Dermis blood vessel endothelial cell (primary cell): ENCODE measurements at places on chromosomes 16 and 17. TPM values are rescaled to one million over a fixed set of nuclear protein-coding genes. Genes with fewer than 3 reads are reported as not detected.

The ASGR1 gene
- 9.5 and 18.2 TPM in 2 replicates for total RNA-seq

The ENPP7 gene
- not detected in 2 replicates for total RNA-seq

The SP6 gene
- total RNA-seq = 3.1 and 4.8 TPM in 2 replicates

The STAC2 gene
- total RNA-seq = 0.05 and 0.34 TPM in 2 replicates

The C17orf100 gene
- total RNA-seq = 0.42 and 0.85 TPM in 2 replicates

The ABCC11 gene
- total RNA-seq = not detected in 2 replicates

The PLA2G10 gene
- not detected in 2 replicates for total RNA-seq

The PHOSPHO1 gene
- 0.14 TPM in 1 of 2 replicates, not detected in the other for total RNA-seq

The MILR1 gene
- total RNA-seq = 2.7 and 3.2 TPM in 2 replicates

The CES5A gene
- total RNA-seq = not detected in 2 replicates

The CACNG1 gene
- not detected in 2 replicates for total RNA-seq

DNA sequence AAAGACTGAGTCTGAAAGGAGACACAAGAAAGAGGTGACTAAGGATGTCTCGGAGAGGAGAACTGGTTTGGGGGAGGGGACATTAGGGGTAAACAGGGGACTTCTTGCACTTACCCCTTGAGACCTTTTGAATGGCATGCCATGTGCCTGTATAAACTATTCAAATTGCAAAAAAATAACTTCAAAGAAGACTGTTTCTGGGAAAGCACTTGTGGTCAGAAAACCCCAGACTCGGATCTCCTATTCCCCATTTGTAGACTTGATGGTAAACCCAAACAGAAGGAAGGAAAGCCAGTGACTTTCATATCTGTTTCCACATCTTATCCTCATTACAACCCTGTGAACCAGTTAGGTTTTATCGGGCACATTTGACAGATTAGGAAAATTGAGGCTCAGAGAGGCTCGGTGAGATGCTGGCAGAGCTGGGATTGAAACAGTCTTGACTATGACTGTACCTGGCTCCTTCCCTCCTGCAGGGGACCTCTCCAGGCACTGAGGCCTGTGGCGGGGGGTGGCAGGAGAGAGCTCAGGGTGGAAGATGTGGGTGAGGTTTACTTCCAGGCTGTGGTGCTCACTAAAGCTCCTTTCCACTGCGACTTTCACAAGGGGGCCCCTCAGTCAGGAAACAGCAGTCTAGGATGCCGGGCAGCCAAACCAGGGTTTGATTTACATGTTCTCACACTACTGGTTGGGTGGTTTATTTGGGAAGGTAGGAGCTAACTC lies 30.5 kb upstream of the PLCG2 start:
- no peak for DNase-seq

DNA sequence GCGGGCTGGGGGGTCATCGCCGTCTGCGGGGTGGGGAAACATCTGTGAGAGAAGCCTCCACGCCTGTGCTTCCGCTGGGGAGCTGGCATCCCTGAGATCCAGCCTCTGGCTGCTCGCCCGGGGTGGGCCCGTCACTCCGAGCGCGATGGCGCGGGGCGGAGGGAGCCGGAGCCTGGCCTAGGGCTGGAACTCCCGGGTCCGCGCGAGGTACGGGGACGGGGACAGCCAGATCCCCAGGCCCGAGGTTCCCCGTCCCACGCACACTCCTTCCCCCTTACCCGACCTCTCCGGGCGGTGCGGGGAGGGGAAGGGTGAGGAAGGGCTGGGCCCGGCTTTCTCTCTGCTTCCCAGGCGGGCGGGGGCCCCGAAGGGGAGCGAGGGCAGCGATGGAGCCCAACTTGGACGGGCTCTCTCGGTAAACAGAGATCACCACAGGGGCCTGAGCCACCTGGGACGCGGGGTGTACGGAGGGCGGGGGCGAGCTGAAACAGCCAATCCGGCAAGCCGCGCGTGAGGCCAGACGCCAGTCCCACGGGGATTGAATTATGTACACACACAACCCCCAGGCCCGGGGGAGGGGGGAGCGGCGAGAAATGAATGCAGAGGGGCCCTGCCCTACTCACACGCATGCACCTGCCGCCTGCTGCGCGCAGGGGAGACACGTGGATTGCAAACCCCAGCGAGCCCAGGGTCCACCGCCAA lies at the start of gene SLC16A11:
Gene SLC16A11 (minus strand): TSS at position 596 of the 702 bp plus-strand sequence. CDS start 579 bp downstream, at position 17.
- DNase-seq = peak; percentile 60

GRCh38 chr16:85566561-85567100 lies 46.5 kb upstream of the GSE1 start:
- no peak for DNase-seq

GRCh38 chr17:72422505-72423285 lies 301.9 kb downstream of the SOX9 start:
- peak; percentile 64 for DNase-seq

DNA sequence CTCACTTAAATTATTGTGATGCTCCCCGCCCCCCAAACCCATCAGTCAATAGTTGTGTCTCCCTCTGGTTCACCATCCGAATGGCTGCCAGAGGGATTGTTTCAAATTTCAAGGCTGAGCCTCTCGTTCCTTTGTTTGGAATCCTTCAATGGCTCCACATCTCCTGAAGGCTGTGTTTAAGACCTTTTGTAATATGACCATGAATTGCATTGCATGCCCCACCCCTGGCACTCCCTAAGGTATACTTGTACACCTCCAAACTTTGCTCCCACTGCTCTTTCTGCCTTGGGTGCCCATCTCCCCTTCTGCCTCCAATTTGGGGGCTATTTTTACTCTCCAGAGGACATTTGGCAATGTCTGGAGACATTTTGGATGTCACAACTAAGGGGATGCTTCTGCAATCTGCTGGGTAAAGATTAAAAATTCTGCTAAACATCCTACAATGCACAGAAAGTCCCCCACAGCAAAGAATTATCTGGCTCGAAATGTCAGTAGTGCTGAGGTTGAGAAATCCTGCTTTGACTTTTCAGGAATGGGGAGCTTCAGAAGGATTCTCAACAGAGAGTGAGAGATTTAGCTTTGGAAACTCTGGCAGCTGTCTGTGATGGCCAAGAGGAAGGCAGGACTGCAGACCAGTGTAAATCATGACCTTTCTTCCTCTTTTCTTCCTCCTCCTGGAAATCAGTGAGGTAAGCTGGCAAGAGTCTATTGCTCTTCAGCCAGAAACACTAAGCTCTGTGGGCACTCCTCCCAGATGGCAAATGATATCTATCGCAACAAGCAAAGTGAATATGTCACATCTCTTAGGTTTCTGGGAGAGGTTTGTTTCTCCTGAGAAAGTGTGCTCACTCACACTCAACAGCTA lies 8.7 kb upstream of the IL4R start:
- DNase-seq = peak; percentile 21

DNA sequence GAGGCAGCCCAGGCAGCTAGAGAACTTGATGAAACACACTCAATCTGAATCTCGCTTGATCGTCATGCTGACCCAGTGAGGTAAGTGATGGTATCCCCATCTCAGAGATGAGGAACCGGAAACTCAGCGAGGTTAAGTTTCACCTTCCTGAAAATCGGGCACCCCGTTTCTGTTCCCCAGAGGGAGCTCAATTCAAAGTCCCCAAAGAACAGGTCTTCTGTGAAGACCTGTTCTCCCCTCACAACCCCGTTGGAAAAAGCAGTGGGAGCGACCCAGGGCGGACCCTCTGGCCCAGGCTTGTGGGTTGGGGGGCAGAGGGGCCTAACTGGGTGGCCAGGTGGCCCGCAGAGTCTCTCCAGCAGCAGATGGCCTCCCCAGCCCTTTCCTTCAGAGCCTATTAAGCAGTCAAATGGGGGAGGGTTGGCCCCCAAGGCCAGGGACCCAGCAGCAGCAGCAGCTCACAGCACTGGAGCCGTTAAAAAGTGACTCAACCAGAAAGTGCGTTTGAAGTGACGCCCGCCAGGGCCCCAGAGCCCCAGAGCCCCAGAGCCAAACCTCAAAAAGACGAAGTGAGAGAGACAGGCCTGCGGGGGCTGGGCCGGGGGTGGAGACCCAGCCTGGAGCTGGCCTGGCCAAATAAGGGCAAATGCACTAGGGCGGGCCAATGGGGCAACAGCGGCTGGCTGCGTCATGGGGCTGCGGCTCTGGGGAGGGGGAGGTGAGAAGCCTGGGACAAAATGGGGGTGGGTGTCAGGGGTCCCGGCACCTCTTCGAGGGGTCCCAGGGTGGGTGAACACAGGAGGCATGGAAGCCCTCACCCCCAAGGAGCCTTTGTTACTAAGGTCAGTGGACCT lies 9.2 kb upstream of the TSPOAP1 start:
- DNase-seq = no peak

- DNase-seq = no peak
Measured at GRCh38 chr16:84047206-84047605, 4.6 kb upstream of the SLC38A8 start.

GRCh38 chr17:76072148-76072858 lies at the start of gene SRP68:
Gene SRP68, minus strand, starts transcription at chr17:76072517. Its CDS starts 26 bp downstream, at chr17:76072491.
- peak; percentile 96 for DNase-seq

GRCh38 chr17:74749279-74750038 lies 1.0 kb downstream of the NHERF1 start:
- no peak for DNase-seq

- no peak for DNase-seq
Measured at GRCh38 chr16:80585764-80586163, 45.0 kb downstream of the DYNLRB2 start.

DNA sequence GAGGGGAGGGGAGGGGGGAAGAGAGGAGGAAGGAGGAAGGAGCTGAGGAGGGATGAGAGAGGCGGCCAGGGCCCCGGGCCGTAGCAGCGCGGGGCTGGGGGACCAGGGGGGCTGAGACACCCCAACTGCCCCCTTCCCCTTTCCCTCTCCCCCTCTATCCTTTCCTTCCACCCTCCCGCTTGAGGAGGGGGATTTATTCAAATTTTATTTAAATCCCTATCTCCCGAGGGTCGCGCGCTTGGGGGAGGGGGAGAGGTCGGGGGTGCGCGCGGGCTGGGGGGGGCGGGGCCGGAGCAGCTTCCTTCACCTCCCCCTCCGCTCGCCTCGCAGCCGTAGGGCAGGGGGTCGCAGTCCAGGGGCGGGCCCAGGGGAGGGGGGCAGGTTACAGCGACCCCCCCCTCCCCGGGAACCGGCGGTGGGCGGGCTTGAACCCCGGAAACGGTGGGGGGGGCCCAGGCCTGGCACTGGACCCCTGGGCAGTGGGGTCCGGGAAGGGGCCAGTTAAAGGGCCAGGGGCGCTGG lies at the start of gene FBXL19:
Gene FBXL19 (plus strand): TSS at position 19 of the 522 bp plus-strand sequence. CDS start 2,183 bp downstream, outside the sequence.
- no peak for DNase-seq

GRCh38 chr17:33653399-33653788 lies 360.3 kb upstream of the ASIC2 start:
- DNase-seq = peak; percentile 3

DNA sequence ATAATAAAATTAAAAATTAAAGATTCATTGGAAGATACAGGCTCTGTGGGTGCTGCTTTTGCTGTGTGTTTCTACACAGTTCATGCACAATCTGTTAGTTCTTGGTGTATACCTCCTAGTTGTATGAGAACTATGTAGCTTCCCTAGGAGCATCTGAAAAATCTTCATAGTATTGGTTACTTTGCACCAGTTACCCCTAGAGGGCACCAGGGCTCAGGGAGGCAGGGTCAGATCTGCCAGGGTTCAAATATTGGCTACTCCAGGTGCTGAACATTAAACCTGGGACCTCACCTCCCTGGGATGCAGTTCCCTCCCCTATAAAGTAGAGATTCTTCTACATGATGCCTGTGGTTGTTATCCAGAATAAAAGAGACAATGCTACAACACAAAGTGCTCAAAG lies 583.0 kb upstream of the CDH11 start:
- no peak for DNase-seq

DNA sequence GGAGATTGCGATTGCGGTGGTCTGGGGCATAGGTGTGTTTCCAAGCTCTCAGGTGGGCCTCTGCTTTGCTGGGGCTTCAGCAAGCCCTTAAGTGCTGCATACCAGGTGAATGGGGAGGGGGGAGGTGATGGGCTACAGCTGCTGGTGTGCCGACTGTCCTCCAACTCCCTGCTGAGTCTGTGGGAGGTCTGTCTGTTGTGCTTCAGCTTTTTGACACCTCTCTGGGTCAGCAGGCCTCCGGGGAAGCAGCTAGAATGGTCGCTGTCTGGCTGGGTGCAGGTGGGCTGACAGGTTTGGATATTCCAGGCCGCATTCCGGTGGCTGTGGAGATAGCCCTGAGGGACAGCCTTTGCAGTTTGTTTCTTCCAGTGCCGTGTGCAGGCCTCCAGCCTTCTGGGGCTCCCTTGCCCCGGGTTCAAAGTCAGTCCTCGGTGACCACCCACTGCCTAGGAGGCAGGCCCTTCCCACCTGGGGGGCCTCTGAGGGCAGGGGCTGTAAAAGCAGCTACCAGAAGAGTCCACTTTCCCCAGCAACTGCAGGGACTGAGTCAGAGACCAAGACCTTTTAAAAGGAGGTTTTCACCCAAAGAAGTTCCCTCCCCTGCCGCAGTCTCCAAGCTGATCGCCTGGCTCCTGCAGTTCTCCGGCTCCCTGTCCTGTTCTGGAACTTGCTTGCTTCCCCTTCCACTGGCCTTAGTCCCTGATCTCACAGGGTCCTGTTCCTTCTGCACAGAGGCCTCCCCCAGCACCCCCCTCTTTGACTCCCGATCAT lies 2.0 kb upstream of the TTYH2 start:
- no peak for DNase-seq

- peak; percentile 3 for DNase-seq
Measured at GRCh38 chr16:52861614-52862022, 191.1 kb downstream of the CHD9NB start.

DNA sequence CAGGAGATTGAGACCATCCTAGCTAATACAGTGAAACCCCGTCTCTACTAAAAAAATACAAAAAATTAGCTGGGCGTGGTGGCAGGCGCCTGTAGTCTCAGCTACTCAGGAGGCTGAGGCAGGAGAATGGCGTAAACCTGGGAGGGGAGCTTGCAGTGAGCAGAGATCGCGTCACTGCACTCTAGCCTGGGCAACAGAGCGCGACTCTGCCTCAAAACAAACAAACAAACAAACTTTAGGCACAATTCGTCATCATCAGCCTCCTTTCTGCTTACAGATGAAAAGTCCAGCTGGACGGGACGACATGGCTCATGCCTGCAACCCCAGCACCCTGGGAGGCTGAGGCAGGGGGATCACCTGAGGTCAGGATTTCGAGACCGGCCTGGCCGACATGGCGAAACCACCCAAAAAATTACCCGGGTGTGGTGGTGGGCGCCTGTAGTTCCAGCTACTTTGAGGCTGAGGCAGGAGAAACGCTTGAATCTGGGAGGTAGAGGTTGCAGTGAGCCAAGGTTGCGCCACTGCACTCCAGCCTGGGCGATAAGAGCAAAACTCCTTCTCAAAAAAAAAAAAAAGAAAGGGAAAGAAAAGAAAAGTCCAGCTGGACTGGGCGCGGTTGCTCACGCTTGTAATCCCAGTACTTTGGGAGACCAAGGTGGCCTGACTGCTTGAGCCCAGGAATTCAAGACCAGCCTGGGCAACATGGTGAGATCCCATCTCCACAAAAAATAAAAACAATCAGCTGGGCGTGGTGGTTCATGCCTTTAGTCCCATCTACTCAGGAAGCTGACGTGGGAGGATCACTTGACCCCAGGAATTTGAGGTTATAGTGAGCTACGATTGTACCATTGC lies 1.5 kb upstream of the SPIRE2 start:
- DNase-seq = no peak

- DNase-seq = no peak
Measured at GRCh38 chr17:21379080-21379711, 3.0 kb downstream of the KCNJ12 start.

DNA sequence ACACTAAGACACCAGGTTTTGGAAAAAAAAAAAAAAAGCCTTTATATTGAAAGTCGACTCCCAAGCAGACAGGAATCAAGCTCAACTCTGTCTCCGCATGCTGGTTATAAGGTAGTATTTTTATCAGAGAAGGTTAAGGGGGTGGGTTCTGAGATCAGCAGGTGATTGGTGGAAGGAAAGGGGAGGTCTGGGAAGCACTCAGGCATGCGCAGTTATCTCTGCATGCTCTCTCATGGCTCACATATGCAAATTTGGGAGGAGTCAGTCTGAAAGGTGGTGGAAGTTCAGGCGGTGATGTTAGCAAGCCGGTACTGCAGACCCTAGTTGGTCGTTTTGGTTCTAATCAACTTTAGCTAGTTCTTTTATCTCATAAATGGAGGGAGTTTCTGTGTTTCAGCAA lies 357.6 kb upstream of the C16orf82 start:
- DNase-seq = no peak
